Activated naive CD4-positive, alpha-beta T cell (primary cell): ENCODE measurements at places on chromosomes 16 and 17.
A peak's percentile ranks its signal among the peaks of the same experiment; 100 is the strongest.

- no peak for DNase-seq
Observed at GRCh38 chr17:51085150-51085805, 35.4 kb downstream of the SPAG9 start.

DNA sequence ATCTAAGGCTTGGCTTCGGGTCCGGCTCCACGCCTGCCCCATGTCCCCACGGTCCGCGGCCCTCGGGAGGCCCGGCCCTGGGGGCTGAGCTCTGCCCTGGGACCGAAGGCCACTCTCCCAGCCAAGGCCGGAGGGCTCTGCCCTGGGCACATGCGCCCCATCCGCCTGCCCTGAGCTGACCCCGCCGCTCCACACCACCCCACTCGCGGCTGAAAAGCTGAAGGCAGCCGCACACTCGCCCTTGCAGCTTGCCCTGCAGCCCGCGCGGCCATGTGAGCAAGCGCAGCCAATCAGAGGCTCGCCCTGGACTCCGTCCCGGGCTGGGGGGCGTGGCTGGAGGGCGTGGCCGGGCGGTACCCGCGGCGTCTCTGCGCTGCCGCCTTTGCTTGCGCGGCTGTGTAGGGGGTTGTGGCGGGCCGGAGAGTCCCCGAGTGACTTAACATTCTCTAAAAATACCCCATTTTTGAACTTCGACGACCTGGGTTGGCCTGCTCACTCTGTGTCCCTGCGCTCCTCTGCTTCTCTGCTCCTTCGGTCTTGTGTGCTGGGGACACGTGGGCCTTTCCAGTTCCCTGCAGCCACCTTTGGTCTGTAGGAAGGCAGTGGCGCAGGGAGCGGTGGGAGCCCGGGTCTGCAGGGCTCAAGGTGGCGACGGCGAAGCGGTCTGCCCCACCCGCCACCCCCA lies 8.8 kb upstream of the MAP2K3 start:
- DNase-seq = peak; percentile 87

DNA sequence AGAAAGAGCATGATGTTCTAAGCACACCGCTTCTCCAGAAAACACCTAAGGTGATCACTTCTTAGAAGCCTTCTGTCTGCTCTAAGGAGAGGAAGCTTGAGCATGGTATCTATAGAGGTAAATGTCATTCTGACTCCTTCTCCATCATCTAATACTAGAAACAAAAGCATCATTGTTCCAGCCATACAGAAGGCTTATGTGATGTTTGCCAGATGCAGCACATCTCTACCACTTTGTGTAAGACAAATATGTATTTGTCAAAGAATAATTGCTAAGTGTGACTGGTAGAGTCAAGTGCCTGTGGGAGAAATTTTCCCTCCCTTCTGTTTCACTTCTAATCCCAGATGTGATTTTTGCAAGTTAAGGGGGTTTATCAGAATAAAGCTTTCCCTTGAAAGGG lies 217.1 kb downstream of the HS3ST3A1 start:
- no peak for DNase-seq

GRCh38 chr16:70688246-70688742 lies 2.4 kb upstream of the MTSS2 start:
- DNase-seq = no peak

GRCh38 chr16:13168091-13168572 lies 266.7 kb downstream of the SHISA9 start:
- DNase-seq = no peak

DNA sequence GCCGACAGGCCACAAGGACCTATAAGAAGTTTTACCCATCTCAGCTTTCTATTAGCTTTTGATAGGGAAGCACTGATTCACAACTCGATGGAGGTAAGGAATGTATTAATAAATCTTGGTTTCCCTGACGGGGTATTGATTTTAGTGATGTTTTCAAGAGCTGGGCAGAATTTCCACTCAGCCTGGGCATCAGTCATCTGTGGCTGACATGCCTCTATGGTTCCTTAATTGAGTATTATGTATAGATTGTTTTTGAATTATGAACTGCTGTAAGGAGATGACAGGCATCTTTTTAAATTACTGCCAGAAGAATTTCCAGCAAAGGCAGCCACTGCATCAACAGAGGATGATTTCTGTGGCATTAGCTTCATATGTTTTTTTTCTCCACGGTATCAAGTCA lies 128.6 kb downstream of the CPPED1 start:
- DNase-seq = no peak
